Activated naive CD4-positive, alpha-beta T cell (primary cell): ENCODE measurements at places on chromosomes 3 and 15.

- DNase-seq: no peak
Observed at GRCh38 chr3:25476639-25477038, 48.6 kb downstream of the RARB start.

DNA sequence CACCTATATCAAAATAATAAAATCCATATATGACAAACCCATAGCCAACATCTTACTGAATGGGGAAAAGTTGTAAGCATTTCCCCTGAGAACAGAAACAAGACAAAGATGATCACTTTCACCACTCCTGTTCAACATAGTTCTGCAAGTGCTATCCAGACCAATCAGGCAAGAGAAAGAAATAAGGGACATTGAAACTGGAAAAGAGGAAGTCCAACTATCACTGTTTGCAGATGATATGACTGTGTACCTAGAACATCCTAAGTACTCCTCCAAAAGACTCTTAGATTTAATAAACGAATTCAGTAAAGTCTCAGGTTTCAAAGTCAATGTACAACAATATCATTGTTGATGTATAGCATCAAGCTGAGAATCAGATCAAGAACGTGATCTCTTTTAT lies 35.6 kb upstream of the FGF7 start:
- DNase-seq: no peak

GRCh38 chr3:192212335-192212734 lies 515.0 kb downstream of the FGF12 start:
- no peak for DNase-seq

- DNase-seq: no peak
Observed at GRCh38 chr3:25567388-25567787, 97.3 kb downstream of the TOP2B start.

DNA sequence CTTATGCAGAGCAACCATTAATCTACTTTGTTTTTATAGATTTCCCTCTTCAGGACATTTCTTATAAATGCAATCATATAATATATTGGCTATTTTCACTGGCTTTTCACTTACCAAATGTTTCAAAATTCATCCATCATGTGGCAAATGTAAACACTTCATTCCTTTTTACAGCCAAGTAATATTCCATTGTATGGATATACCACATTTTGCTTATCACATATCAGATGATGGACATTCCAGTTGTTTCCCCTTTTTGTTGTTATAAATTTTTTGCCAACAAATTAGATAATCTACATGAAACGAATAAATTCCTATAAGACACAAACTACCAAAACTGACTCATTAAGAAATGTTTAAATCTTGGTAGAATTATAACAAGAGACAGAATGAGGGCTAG lies 79.8 kb upstream of the CSPG5 start:
- no peak for DNase-seq

DNA sequence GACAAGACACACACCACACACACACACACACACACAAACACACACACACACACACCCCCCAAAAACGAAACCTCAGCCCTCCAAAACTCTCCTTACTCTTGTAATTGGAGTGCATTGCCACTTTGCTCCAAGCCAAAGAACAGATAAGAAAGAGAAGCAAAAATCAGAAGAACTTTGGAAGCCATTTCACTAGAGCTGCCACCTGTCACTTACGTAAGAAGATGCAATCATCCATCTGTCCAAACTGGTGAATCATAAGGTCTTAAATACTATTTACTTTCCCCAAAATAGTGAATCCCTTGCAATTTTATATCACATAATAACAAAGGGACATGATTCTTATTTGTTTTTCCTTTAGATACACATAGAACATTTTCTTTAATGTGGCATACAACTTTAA lies 285.4 kb downstream of the ZBTB20 start:
- no peak for DNase-seq

- DNase-seq: no peak
Observed at GRCh38 chr3:140081887-140082286, 146.9 kb downstream of the CLSTN2 start.

DNA sequence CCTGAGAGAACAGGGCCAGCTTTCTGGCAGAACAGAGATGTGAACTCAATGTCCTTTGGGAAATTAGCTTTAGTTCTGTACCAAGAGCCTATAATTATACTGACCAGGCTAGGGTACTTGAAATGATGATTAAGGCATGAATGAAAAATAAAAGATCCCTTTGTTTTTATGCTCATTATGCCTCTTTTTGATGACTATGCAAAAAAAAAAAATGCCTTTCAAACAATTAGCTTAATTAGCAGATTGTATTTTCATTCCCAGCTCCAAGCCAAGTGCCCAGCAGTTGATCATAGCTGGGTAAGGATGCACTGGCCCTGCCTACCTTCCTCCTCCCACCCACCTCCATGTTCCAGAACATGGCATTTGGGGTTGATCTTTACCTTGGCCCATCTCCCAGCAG lies 56.8 kb downstream of the LYZL4 start:
- no peak for DNase-seq

- DNase-seq: no peak
Observed at GRCh38 chr15:94001255-94001801, 230.0 kb upstream of the MCTP2 start.

GRCh38 chr3:61936344-61936937 lies 375.1 kb downstream of the PTPRG start:
- no peak for DNase-seq

- DNase-seq: no peak
Observed at GRCh38 chr3:121152573-121152972, 244.6 kb downstream of the STXBP5L start.

DNA sequence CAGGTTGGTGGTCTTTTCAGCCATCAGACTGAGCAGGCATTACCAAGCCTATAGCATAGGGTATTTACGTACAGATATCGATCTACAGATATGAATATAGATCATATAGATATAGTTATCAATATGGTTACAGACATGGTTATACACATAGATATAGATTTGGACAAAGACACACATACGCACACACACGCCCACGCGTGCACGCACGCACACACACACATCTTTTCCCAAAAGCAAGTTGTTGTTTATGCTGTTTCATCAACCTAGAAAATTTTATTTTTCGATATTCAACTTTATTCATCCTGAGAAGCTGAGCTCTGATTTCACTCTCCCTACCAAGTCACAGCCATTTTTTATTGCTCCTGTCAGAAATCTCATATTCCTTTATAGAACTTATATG lies 309.1 kb downstream of the NLGN1 start:
- no peak for DNase-seq

DNA sequence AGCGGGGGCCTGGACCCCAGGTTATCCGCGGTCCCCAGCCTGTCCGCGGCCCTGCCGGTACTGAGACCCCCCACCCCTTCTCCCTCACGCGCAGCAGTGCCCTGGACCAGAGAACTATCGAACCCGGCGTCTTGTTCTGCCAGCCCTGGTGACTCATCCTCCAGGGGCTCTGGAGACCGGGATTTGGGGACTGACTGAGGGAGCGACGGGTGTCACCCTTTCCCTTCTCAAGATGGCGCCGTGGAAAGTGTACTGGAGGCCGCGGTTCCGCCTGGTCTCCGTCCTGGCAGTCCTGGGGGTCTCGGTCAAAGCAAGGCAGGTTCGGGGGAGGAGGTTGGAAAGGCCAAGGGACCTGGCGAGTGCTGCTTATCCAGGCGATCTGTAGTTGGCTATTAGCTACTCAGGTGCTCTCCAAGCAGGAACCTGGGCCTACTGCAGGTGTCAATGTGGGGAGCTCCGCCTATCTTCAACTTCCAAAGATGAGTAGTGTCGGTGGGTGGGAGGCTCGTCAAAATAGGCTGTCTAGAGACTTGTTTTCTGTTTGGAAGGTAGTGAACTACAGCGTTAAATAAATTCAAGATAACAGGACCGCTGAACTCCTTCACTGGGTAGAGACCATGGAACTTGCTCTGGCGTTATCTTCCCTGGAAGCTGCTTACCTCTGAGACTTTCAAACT lies 790 bp downstream of the RAB5A start:
- no peak for DNase-seq
